ENCODE measurements at places on chromosomes 4 and X. TPM values are rescaled to one million over a fixed set of nuclear protein-coding genes. Genes with fewer than 3 reads are reported as not detected.

DNA sequence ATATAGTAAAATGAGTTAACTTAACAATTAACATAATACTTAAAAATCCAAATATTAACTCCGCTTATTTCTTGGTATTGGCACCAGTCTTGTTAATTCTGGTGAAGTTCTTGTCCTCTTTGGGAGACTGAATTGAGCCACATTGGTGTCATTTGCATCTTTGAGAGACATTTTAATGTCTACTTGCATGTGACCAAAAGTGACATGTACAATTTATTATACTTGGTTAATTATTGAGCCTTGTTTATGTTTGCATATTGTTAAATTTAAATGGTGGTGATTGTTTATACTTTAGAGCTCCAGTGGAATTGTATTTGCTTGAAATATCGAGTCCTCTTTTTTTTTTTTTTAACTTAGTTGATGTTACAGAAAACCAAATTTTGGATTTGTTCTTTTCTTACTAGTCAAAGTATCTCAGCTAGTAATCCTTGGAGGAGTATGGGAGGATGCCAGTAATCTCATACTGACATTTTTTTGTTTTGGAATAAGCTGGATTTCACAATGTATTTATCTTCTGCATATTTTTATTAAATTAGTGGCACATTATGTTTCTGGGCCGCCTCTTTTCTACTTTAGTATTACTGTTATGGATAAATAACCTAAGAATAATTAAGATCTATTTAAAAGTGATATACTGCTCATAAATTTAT is 3.9 kb downstream of the SPCS3 start:
- DNase-seq: no peak

- no peak for DNase-seq
These were observed 50.5 kb downstream of the IL15 start for GRCh38 chr4:141686879-141687278.

DNA sequence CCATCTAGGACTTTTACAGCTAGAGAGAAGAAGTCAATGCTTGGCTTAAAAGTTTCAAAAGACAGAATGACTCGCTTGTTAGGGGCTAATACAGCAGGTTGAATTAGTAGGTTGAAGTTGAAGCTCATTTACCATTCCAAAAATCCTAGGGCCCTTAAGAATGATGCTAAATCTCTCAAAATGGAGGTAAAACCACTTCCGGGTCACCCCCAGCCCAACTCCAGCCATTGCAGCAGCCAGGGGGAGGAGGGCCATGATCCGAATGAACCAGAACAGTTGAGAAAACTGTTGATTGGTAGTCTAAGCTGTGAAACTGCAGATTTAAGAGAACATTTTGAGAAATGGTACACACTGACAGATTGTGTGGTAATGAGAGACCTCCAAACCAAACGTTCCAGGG is 245.4 kb downstream of the HNRNPD start:
- no peak for DNase-seq

DNA sequence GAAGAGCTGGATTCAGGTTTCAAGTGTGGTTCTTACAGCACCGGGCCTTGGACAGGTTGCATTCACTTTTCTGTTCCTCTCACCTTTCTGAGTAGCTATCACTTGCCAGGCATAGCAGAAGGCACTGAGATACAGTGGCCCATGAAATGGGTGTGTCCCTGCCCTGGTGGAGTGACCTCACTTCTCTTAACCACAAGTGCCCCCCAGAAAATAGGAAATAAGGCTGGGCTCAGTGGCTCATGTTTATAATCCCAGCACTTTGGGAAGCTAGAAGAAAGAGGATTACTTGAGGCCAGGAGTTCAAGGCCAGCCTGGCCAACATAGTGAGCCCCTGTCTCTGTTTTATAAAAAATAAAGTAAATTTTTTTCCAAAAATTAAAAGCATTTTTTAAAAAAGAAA is 101.7 kb upstream of the KIT start:
- DNase-seq: no peak

GRCh38 chrX:2676794-2677675 is 14.1 kb upstream of the CD99 start:
- DNase-seq: no peak

GRCh38 chr4:10128761-10129160 is 12.2 kb upstream of the WDR1 start:
- DNase-seq: no peak

DNA sequence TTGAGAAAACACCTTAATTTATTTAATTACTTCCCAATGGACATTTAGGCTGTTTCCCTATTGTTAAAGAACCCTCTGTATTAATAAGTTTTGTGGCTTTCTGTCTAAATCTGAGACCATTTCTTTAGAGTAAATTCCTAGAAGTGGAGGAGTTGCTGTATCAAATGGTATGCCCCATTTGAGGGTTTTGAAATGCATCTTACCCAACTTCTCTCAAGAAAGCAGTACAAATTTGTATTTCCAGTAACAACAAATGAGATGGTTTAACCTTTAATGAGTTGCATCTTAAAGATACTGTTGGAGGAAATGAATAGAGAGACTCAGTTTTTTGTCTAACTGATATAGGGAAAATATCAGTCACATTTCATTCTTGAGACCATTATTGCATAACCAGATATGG is 70.5 kb upstream of the CBLL2 start:
- no peak for DNase-seq

DNA sequence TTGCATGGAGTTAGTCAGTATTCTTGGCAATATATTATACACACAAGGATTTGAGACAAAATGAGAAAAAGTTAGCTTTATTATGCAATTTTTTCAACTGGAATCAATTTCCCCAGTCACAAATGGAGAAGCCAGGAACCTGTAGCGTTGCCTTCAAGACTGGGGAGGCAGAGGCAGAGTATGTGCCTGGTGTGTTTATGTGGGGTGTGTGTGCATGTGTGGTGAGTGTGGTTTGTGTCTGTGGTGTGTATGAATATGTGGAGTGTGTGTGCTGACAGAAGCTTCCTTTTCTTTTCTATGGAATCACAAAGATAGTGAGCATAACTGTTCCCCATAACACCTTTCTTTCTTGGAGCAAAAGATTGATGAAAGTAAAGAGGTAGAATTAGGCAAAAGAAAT is 37.0 kb downstream of the TNIP3 start:
- no peak for DNase-seq

DNA sequence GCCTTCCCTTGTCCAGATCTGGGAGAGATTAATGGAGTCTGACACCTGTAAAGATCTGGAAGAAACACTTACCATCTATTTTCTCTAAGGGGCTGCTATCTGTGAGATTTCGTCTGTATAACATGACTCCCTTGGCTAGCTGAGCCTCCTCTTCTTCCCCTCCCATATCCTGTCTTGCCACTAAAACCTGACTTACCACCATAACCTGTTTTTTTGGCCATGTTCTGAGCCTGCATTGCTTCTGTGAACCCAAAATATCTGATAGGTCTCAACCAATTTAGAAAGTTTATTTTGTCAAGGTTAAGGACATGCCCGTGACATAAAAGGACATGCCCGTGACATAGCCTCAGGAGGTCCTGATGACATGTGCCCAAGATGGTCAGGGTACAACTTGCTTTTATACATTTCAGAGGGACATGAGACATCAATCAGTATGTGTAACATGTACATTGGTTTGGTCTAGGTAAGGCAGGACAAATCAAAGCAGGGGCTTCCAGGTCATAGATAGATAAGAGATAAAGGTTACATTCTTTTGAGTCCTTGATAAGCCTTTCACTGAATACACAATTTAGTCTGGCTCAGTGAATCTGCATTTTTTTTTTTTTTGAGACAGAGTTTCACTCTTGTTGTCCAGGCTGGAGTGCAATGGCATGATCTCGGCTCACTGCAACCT is 11.4 kb downstream of the MGST2 start:
- no peak for DNase-seq

DNA sequence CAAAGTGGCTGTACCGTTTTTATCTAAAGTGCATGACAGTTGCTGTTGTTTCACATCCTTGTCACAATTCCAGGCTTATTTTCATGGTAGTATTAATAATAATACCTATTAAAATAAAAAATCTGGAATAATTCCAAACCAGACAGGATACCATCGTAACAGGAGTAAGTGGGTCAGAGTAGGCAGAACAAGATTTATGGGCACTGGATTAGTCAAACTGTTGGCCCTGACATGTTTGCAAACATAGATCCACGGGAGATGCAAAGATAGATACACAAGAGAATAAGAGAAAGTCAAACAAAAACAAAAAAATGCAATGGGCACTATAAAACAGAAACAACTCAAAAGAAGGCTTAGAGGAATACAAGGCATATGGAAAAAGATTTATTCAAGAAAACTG is 449.5 kb upstream of the HS3ST1 start:
- DNase-seq: no peak

Gene GPRASP3
- total RNA-seq: 2.0 TPM

Gene GLRA3
- not detected for total RNA-seq
